ENCODE measurements at places on chromosomes 7 and 10. TPM values are rescaled to one million over a fixed set of nuclear protein-coding genes. Genes with fewer than 3 reads are reported as not detected.

- no peak for DNase-seq
- no peak overlapping the region for H3K27ac ChIP-seq
- H3K4me3 ChIP-seq: no peak overlapping the region
- H3K36me3 ChIP-seq: no peaks in the 10 kb centered on the region
Measured at GRCh38 chr7:39967406-39968161, 17.5 kb downstream of the CDK13 start.

- H3K27me3 ChIP-seq: peaks cover 9% of the 10 kb centered on the region
- no peak for DNase-seq
- no peaks in the 10 kb centered on the region for H3K36me3 ChIP-seq
- H3K4me3 ChIP-seq: no peak overlapping the region
- H3K27ac ChIP-seq: no peak overlapping the region
- no peaks in the 10 kb centered on the region for H3K4me1 ChIP-seq
Measured at GRCh38 chr10:43867667-43868565, 219.2 kb upstream of the ZNF32 start.

The CRHR2 gene
- total RNA-seq: not detected

GRCh38 chr7:45543473-45543872 lies 30.7 kb upstream of the ADCY1 start:
- H3K27ac ChIP-seq: no peak overlapping the region
- H3K36me3 ChIP-seq: no peaks in the 10 kb centered on the region
- H3K4me1 ChIP-seq: no peaks in the 10 kb centered on the region
- no peak overlapping the region for H3K4me3 ChIP-seq
- no peak for DNase-seq

GRCh38 chr10:586151-586550 lies 103.3 kb downstream of the DIP2C start:
- H3K27me3 ChIP-seq: peaks cover 15% of the 10 kb centered on the region
- H3K36me3 ChIP-seq: no peaks in the 10 kb centered on the region
- DNase-seq: no peak
- H3K4me1 ChIP-seq: no peaks in the 10 kb centered on the region
- H3K27ac ChIP-seq: no peak overlapping the region
- H3K4me3 ChIP-seq: no peak overlapping the region

GRCh38 chr10:47184273-47184672 lies 115.7 kb upstream of the GDF10 start:
- H3K27me3 ChIP-seq: no peaks in the 10 kb centered on the region
- H3K4me1 ChIP-seq: no peaks in the 10 kb centered on the region
- no peaks in the 10 kb centered on the region for H3K36me3 ChIP-seq
- DNase-seq: no peak

The UPK3BL2 gene
- total RNA-seq: 115 TPM

GRCh38 chr10:88332503-88333247 lies 250.4 kb downstream of the RNLS start:
- no peak overlapping the region for H3K4me3 ChIP-seq
- no peak for DNase-seq
- H3K27me3 ChIP-seq: no peaks in the 10 kb centered on the region
- no peak overlapping the region for H3K27ac ChIP-seq
- no peaks in the 10 kb centered on the region for H3K36me3 ChIP-seq

The PPP1R17 gene
- not detected for total RNA-seq

- H3K27ac ChIP-seq: no peak overlapping the region
- no peaks in the 10 kb centered on the region for H3K4me1 ChIP-seq
- DNase-seq: no peak
- H3K36me3 ChIP-seq: no peaks in the 10 kb centered on the region
- no peak overlapping the region for H3K4me3 ChIP-seq
- H3K27me3 ChIP-seq: no peaks in the 10 kb centered on the region
Measured at GRCh38 chr7:16315280-16315679, 106.1 kb downstream of the CRPPA start.

The GPRIN2 gene
- not detected for total RNA-seq

The GIMAP7 gene
- 415 TPM for total RNA-seq

The PAPSS2 gene
- total RNA-seq: 0.35 TPM

DNA sequence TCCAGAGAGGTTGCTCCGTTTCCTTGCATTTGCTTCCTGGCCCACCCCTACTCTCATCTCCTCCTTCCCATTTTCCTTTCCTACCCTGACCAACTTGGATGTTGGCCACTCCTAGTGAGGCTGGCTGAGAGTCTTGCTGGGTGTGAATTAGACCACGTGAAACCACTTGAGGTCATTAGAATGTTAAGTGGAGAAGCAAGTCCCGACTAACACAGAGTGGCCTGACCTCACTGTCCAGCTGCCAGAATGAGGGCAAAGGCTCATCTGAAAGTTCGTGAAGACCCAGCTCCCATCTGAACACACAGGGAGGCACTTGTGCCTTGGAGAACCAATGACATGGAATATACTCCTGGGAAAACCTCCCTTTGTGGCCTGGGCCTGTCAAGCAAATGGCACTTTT lies 80.8 kb downstream of the WDR11 start:
- H3K4me1 ChIP-seq: no peaks in the 10 kb centered on the region
- H3K4me3 ChIP-seq: no peak overlapping the region
- peaks cover 8% of the 10 kb centered on the region for H3K27me3 ChIP-seq

DNA sequence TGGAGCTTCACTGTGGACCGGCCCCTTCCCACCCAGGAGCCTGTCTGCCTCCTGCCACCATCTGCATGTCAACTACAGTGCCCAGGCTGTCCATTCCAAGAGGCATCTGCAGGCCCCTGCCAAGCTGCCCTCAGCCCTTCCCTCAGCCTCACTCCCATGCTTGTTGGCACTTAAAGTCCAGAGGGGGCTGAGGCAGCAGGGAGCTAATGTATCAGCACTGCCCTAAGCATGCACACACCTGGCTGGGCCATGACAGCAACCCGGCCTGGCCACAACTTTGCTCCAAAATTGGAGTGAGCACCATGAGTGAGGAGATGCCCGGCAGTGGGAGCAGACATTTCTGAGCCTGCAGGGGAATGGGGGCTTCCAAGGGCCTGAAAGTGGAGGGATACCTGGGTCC lies 417.5 kb upstream of the GRM3 start:
- DNase-seq: no peak
- no peak overlapping the region for H3K27ac ChIP-seq
- no peaks in the 10 kb centered on the region for H3K36me3 ChIP-seq
- H3K27me3 ChIP-seq: no peaks in the 10 kb centered on the region
- no peak overlapping the region for H3K4me3 ChIP-seq
- H3K4me1 ChIP-seq: no peaks in the 10 kb centered on the region

The POLR2J2 gene
- total RNA-seq: 70.3 TPM

- H3K4me3 ChIP-seq: no peak overlapping the region
- no peaks in the 10 kb centered on the region for H3K36me3 ChIP-seq
- no peak overlapping the region for H3K27ac ChIP-seq
- H3K4me1 ChIP-seq: no peaks in the 10 kb centered on the region
- peaks cover 4% of the 10 kb centered on the region for H3K27me3 ChIP-seq
Measured at GRCh38 chr10:126207313-126207771, 180.9 kb downstream of the ADAM12 start.

- no peak overlapping the region for H3K27ac ChIP-seq
- DNase-seq: no peak
- H3K4me1 ChIP-seq: no peaks in the 10 kb centered on the region
- peaks cover 3% of the 10 kb centered on the region for H3K27me3 ChIP-seq
Measured at GRCh38 chr7:94059746-94060145, 55.6 kb upstream of the BET1 start.

DNA sequence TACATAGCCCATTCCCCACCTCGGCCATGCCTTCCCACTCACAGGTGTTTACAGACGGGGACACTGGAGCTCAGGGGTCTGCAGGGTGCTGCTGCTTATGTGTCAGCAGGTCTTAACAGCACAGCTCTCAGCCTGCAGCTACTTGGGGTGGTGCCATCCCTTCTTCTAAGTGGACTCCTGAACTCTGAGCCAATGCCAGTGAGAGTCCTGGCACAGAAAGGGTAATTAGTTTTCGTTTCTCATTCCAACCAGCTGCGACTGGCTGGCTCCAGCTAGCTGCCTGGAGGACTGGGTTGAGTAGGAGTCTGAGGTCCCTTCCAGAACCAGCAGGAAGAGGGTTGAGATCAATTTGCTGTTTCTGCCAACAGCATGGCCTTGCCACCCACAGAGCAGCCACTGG lies 88.3 kb upstream of the AGK start:
- H3K27me3 ChIP-seq: peaks cover 22% of the 10 kb centered on the region
- H3K36me3 ChIP-seq: no peaks in the 10 kb centered on the region
- no peak overlapping the region for H3K27ac ChIP-seq
- no peak overlapping the region for H3K4me3 ChIP-seq

- no peak overlapping the region for H3K27ac ChIP-seq
- DNase-seq: no peak
- H3K4me3 ChIP-seq: no peak overlapping the region
- H3K4me1 ChIP-seq: no peaks in the 10 kb centered on the region
- no peaks in the 10 kb centered on the region for H3K27me3 ChIP-seq
- peaks cover 15% of the 10 kb centered on the region for H3K36me3 ChIP-seq
Measured at GRCh38 chr7:156680281-156680680, 39.7 kb downstream of the RNF32 start.

DNA sequence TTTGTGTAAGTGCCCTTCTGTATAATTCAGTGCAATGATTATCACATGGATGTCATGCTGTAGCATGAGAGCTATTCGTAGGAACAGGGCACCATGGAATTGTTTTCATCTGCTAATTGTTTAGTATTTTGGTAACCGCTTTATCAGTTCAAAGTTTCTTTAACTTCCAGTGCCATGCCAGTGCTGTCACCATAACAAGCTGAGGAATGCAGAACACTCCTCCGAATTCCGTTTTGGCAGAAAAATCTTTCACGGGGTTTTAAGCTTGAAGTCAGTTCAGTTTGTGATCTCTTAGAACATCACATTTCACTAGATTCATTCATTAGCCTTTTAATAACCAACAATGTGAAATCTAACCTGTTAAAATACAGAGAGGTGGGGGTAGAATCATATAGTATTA lies 117.2 kb upstream of the SEMA3C start:
- H3K27me3 ChIP-seq: no peaks in the 10 kb centered on the region
- H3K36me3 ChIP-seq: no peaks in the 10 kb centered on the region
- no peak overlapping the region for H3K27ac ChIP-seq
- DNase-seq: no peak
- no peaks in the 10 kb centered on the region for H3K4me1 ChIP-seq

DNA sequence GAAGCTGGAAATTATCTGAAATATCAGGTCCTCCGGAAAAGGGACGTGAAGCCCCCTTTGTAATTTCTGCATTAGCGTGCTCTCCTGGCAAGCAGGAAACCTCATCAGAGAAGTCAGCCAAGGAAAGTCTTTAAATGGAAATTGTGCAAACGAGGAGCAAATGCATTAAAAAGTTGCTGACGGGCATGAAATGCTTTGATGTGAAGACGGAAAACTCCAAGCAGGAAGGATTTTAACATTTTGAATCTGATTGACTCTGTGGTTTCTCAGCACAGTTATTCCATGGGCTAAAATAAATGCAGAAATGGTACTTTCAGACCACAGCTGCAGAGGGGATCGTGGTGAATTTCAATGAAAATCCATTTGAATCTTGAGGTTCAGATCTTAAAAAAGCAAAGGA lies 167.8 kb downstream of the AHR start:
- DNase-seq: no peak
- no peak overlapping the region for H3K27ac ChIP-seq
- H3K36me3 ChIP-seq: no peaks in the 10 kb centered on the region
- peaks cover 4% of the 10 kb centered on the region for H3K4me1 ChIP-seq

DNA sequence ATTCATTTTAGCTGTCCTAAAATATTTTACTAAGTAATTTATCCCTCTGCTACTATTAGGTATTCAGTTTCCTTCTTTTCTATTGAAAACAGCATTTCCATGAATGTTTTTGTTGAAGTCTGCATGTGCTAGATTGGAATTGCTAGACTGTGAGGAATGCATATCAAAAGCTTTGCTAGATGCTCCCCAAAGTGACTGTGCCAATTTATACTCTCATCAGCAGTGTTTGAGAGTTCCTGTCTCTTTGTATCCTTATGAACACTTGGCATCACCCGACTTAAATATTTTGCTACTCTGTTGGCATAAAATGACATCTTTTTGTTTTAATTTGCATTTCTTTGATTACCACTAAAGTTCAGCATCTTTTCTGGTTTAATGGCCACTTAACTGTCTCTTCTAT lies 45.0 kb upstream of the PRR15 start:
- no peaks in the 10 kb centered on the region for H3K27me3 ChIP-seq
- H3K4me3 ChIP-seq: no peak overlapping the region
- H3K27ac ChIP-seq: no peak overlapping the region
- no peak for DNase-seq
- no peaks in the 10 kb centered on the region for H3K4me1 ChIP-seq

DNA sequence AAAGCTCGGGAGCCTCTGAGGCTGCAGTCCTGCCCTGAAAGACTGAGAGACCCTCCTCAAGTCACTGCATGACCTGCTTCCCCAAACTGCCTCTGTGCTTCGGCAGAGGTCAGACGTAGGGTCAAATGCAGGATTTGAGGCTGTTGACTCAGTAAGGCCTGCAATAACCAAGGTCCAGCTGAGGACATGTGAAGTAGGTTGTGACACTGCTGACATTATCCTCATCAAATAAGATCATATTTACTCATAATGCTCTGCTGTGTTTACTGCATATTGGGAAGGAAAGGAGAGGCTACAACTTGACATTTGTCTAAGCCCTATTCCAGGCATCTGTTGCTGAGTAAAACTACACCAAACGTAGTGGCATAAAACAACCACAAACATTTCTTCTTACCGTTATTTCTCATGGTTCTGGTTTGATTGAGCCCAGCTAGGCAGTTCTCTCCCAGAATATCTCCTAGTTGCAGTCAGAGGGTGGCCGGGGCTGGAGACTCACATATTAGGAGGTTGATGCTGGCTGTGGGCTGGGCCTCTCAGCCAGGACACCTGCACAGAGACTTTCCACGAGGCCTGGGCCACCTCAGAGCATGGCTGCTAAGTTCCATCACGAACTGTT lies 122.1 kb upstream of the STK17A start:
- H3K27ac ChIP-seq: no peak overlapping the region
- H3K4me1 ChIP-seq: no peaks in the 10 kb centered on the region
- H3K36me3 ChIP-seq: no peaks in the 10 kb centered on the region
- no peak for DNase-seq

DNA sequence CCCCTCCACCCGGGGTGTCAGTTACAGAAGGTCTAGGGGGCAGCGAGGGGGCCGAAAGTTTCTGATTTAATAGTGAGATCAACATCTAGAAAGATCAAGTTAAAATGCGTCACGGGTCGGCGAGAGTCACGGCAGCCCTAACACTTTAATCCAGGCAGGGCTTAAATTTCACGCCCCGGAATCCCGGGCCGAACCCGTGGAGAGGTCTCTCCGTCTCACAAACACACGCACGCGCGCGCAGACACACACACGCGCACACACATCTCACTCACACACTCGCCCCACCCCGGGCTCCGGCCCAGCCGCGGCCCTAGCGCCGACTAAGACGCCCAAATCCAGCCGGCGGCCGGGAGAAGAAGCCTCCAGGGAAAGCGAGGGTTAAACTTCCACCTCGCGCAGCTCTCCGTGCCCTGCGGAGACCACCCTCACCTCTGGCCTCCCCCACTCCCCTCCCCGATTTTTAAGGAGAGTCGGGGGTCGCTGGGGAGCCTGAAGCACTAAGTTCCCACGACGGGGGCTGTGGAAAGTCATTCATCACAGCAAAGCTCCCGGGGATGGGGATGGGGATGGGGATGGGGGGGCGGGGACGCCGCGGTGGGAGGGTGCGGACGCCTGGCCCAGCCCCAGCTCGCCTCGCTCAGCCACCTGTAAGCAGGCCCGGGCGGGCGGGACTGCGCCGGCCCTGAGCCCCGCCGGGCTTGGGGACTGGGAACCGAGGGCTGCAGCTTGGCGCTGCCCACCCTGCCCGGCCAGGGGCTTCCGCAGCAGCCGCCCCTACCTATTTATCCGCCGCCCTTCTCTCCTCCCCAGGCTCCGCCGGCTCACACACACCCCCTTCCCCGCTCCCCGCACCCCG lies 1.6 kb downstream of the PDGFA start:
- H3K36me3 ChIP-seq: no peaks in the 10 kb centered on the region
- H3K27ac ChIP-seq: no peak overlapping the region
- peaks cover 77% of the 10 kb centered on the region for H3K27me3 ChIP-seq
- no peak for DNase-seq

- no peaks in the 10 kb centered on the region for H3K4me1 ChIP-seq
- DNase-seq: no peak
Measured at GRCh38 chr7:156668130-156668741, 27.7 kb downstream of the RNF32 start.

The CCDC172 gene
- total RNA-seq: not detected

Measured in T-cell (primary cell).